ENCODE measurements at places on chromosomes 1 and 21. TPM values are rescaled to one million over a fixed set of nuclear protein-coding genes. Genes with fewer than 3 reads are reported as not detected.

GRCh38 chr21:34970566-34970965 lies 78.5 kb downstream of the RUNX1 start:
- H3K27ac ChIP-seq, result no peak overlapping the region
- no peaks in the 10 kb centered on the region for H3K4me1 ChIP-seq

SLC16A4 gene
- total RNA-seq, result 0.92 TPM

- H3K4me3 ChIP-seq, result no peak overlapping the region
- H3K36me3 ChIP-seq, result no peaks in the 10 kb centered on the region
- H3K4me1 ChIP-seq, result no peaks in the 10 kb centered on the region
- DNase-seq, result no peak
- no peaks in the 10 kb centered on the region for H3K27me3 ChIP-seq
- H3K27ac ChIP-seq, result no peak overlapping the region
Measured at GRCh38 chr1:178010674-178011464, 41.0 kb upstream of the SEC16B start.

SEMA6C gene
- total RNA-seq, result 0.47 TPM

DNA sequence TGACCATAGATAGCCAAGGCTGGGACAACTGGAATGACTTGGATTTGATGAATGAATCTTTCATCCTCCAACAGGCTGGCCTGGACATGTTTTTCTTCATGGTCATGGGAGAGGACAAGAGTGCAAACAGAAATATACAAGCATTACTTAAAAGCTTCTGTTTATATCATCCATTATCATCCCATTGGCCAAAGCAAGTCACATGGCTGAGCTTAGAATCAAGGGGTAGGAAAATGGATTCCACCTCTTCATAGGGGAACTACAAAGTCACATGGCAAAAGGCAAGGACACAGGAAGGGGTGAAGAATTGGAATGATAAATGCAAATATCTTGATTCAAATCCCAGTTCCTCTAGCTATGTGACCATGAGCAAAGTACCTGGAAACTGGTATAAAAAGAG lies 90.2 kb upstream of the BARHL2 start:
- H3K27ac ChIP-seq, result no peak overlapping the region
- no peak overlapping the region for H3K4me3 ChIP-seq
- H3K36me3 ChIP-seq, result no peaks in the 10 kb centered on the region
- no peak for DNase-seq

- H3K36me3 ChIP-seq, result no peaks in the 10 kb centered on the region
- H3K4me3 ChIP-seq, result no peak overlapping the region
- H3K4me1 ChIP-seq, result no peaks in the 10 kb centered on the region
- H3K27ac ChIP-seq, result no peak overlapping the region
Measured at GRCh38 chr1:8226747-8227146, 91.2 kb upstream of the SLC45A1 start.
